ENCODE measurements at places on chromosomes 5 and 9.

DNA sequence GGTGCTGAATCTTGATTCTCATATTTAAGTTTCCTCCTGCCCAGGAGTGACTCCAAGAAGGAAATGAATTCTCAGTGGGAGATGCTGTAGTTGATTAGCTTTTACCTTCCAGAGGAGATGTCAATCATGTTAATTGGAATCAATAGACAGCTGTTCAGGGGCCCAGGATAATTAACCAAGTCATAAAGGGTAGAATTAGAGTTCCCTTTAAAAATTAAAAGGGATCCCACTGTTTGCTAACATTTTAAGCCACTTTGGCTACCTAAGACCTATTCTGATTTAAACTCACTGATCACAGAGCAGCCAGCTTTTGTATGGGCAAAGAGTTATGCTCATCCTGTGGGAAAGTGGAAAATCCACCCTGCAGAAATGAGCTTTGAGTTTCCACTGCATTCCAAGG is 249.6 kb downstream of the SLIT3 start:
- ATAC-seq = no peak

GRCh38 chr9:113587471-113588031 is 124.0 kb downstream of the RGS3 start:
- peak; percentile 16 for ATAC-seq

GRCh38 chr5:143228597-143229293 is 174.7 kb downstream of the NR3C1 start:
- ATAC-seq = no peak

DNA sequence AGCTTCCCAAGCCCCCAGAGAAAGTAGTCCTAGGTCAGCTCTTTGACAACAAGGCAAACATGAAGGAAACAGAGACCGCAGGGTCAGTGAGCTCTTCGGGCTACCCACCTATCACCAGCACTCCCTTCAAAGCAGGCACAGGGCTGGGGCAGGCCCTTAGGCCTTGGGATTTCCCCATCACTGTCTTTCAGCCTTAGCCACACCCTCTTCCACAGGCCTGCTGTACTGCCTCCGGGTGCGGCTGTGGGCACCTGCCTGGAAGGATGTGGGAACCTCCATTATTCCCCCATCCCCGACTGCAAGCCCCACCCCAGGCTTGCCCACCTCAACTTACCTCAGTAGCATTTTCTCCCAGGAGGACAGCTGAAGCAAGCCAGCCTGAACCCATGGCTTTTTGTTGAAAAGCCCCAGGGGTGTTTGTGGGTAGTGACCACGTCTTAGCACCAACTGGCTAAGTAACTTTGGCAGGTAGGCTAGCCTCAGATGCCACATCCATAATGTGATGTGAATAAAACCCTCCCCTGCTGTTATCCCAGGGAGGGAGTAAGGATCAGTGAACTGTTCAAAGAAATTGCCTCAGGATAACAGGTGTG is 100.2 kb downstream of the PIK3R1 start:
- no peak for ATAC-seq

- no peak for ATAC-seq
Observed at GRCh38 chr5:91128604-91129003, 254.5 kb downstream of the ARRDC3 start.

DNA sequence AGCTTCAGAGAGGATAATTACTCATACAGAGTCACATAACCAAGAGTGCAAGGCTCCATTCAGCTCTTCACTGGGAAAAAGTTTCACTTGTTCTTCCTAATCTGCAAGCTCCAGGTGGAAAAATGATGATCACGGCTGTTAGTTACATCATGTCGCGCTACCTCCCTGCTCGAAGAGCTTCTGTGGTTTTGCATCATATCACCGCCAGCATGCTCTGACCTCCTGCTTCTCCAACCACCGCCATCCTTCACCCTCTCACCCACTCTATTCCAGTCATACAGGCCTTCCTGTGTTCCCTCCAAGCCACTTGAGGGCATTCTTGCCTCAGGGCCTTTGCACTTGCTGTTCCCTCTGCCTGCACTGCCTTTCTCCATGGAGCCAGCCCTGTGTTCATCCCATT is 47.1 kb downstream of the COL27A1 start:
- ATAC-seq = no peak

DNA sequence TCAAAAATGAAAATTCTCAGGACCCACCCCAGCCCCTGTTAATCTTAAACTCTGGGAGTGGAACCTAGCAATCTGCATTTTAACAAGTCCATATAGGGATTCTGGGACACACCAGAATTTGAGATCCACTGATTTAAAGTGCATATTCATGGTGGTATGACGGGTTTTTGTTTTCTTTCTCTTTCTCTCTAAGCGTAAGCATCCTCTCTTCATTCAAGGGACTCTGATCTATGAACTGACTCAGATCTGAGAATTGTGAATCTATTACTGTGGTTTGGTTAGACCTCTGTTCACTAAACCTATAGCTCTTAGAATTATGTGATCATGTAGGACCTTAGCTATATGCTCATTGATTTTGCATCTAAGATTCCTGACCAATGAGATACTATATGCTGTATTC is 565.2 kb downstream of the CCDC171 start:
- no peak for ATAC-seq

GRCh38 chr5:179964015-179964414 is 56.3 kb upstream of the TBC1D9B start:
- ATAC-seq = no peak

- ATAC-seq = no peak
Observed at GRCh38 chr9:111969061-111969460, 72.4 kb downstream of the UGCG start.

DNA sequence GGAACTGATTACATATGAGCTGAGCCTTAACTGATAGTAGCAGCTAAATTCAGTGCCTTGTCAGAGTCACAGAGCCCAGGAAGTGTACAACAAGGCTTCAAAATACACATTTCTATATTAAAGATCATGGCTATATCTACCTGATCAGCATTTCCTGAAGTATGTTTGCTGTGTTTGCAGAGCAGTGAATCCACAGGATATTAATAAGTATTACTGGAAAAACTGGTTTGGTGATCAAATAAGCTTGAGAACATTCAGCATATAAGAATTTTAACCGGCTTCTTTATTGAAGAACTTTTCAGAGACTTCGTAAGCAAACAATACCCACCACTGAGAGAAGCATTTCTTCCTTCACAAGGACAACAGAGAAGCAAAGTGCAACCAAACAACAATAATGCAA is 227.0 kb downstream of the ELAVL2 start:
- ATAC-seq = no peak

GRCh38 chr5:59842999-59843398 is 50.5 kb downstream of the PDE4D start:
- ATAC-seq = no peak

GRCh38 chr9:84169240-84169639 is 171.3 kb downstream of the SLC28A3 start:
- no peak for ATAC-seq

GRCh38 chr9:29514336-29514735 is 1941.1 kb upstream of the C9orf72 start:
- peak; percentile 83 for ATAC-seq

GRCh38 chr5:147245381-147246165 is 10.7 kb downstream of the STK32A start:
- no peak for ATAC-seq

DNA sequence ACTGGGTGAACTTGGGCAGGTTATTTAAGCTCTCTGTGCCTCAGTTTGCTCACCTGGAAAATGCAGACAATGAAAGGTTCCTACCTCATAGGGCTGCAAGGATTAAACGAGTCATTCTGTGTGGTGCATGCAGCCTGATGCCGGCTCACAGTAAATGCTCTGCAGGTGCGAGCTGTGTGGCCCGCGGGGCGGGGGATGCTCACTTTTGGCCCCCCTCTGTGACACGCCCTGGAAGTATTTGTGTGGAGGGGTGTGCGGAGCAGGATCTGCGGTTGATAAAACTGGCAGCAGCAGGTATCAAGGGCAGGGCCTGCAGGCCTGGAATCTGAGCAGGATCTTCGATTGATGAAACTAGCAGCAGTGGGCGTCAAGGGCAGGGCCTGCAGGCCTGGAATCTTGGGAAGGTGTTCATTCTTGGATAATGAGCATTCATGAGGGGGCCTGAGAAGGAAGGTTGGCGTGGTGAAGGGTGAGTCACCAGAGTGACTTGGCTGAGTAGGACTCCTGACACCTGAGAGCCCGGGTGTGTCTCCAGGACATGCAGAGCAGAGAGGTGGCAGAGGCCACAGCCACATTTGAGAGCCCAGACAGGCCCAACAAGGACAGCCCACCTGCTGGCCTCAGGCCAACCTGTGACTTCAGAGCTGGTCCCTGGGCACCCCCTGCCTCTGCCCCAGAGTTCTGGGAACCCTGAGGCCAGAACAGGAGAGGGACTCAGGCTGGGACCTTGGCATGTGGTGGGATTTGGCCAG is 11.9 kb downstream of the UNC5A start:
- ATAC-seq = no peak

- no peak for ATAC-seq
Observed at GRCh38 chr5:80195837-80196400, 59.9 kb downstream of the SERINC5 start.

- peak; percentile 35 for ATAC-seq
Observed at GRCh38 chr9:124839612-124840299, 13.5 kb upstream of the WDR38 start.

DNA sequence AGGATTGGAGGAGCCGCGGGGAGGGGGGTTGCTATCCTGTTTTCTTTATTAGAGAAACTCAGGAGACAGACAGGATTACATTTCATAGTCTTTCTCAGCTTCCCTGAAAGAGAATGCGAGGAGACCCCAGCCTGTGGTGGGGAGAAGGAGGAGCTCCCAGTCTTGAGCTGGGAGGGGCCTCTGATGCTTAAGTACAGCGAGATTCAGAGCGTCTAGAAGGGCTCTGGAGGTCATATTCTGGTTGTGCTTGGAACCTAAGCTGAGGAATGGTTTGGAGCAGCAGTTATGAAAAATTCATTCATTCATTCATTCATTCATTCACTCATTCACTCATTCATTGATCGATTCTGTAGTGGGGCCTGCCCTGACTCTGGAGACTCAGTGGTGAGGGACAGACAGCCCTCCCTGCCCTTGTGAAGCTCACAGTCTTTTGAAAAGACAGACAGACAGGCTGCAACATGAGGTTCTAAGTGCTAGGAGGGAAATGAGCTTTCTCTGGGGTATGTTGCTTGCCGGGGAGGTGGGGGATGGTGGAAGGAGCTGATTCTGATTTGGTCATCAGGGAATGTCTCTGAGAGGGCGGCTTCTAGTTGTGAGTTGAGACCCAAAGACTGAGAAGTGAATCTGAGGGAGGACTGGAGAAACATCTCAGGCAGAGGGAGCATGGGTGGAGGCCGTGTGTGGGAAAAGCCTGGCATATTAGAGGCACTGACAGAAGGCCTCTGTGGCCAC is 2.5 kb upstream of the SPRY4 start:
- no peak for ATAC-seq

DNA sequence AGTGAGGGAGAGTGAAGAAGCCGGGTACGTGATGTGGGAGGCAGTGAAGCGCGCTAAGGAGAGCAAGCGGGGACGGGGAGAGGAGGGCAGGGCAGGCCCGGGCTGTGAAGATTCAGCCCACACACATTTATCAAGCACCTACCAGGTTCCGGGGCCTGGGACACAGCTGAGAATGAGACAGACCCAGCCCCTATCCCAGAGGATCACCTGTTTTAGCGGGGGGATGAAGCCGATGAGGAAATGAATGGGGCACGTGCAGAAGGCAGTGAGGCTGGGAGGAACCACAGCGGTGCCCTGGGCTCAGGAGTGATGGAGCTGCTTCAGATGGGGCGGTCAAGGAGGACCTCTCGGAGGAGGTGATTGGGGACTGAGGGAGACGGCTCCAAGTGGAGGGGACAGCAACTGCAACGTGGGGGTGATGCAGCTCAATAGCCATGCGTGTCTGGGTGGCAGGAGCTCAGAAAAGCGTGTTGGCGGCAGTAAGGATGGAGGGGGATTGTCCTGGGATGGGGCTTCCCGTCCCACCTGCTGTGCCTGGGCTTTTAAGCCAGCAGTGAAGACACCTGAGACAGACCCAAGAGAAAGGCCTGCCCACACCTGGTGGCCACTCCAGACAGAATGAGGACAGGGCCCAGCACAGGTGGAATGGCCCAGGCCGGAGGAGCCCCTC is 77.5 kb upstream of the UNC5A start:
- ATAC-seq = peak; percentile 2

GRCh38 chr9:214648-215493 is at the start of gene DOCK8:
Gene DOCK8, plus strand, starts transcription at chr9:214865. Its CDS starts 112 bp downstream, at chr9:214977.
- ATAC-seq = peak; percentile 76

GRCh38 chr9:113155911-113156588 is 5.2 kb downstream of the SLC31A2 start:
- ATAC-seq = no peak

GRCh38 chr9:34658461-34658860 is 4.0 kb downstream of the CCL27 start:
- ATAC-seq = no peak

DNA sequence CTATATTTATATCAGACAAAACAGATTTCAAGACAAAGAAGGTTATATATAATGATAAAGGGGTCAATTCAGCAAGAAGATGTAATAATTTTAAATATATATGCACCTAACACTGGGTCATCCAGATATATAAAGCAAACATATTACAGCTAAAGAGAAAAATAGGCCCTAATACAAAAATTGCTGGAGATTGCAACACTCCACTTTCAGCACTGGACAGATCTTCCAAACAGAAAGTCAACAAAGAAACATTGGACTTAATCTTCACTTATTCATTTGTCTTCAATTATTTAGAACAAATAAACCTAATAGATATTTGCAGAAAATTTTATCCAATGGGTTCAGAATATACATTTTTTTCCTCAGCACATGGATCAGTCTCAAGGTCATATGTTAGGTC is 45.8 kb downstream of the MEIKIN start:
- no peak for ATAC-seq

DNA sequence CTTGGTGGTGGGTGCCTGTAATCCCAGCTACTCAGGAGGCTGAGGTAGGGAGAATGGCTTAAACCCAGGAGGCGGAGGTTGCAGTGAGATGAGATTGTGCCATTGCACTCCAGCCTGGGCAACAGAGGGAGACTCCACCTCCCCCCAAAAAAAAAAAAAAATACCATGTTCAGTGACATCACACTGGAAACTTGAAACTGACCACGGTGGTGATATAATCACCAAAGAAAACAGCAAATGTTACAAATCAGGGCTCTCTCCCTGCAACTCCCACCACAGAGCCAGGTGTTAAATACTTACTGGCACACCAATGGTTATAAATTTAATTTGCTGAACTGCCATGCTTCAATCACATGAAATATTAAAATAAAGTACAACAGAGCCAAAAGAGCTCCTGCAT is 81.4 kb downstream of the ZNF608 start:
- ATAC-seq = no peak

DNA sequence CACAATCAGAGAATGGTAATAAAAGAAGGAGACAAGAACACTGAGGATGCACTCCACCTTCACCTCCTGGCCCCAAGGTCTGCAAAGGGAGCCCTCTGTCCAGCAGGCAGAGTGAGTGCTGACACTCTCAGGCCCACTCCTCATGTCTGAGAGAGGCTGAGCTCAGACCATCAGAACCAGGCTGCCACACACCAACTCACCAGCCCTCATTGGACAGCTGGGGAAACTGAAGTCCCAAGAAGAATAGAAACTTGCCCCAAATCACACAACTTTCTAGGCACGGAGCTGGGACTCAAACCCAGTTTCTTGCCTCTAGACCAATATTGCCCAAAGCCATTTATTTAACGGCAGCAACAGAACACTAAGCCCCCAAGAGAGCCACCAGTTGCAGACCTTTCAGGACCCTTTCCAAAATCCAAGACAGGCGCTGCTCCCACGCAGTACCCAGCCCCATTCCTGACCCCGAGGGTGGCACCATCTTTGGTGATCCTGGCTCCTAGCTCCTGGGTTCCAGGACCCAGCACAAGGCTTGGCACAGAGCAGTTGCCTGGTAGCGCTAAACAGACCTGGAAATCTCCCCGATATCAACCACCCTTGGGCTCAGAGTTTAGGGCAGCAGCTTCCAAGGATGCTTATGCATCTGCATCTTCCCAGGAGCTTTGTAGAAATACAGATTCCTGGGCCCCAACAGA is 192.4 kb downstream of the GABBR2 start:
- ATAC-seq = no peak
